Activated gamma-delta T cell treated with anti-CD3 and anti-CD28 coated beads, Interleukin-2, amount 50 U/mL, for 16 hours (primary cell): ENCODE measurements at places on chromosomes 7 and 10.

GRCh38 chr7:14457568-14458453, 444.7 kb downstream of the DGKB start:
- DNase-seq = peak; percentile 12

DNA sequence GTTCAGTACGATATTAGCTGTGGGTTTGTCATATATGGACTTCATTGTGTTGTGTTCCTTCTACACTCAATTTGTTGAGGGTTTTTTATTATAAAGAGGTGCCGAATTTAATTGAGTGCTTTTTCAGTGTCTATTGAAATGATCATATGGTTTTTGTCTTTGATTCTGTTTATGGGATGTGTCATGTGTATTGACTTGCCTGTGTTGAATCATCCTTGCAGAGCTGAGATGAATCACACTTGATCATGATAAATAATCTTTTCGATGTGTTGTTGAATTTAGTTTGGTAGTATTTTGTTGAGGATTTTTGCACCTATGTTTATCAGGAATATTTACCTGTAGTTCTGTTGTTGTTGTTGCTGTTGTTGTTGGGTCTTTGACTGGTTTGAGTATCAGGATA, 39.8 kb downstream of the ATOH7 start:
- DNase-seq = no peak

DNA sequence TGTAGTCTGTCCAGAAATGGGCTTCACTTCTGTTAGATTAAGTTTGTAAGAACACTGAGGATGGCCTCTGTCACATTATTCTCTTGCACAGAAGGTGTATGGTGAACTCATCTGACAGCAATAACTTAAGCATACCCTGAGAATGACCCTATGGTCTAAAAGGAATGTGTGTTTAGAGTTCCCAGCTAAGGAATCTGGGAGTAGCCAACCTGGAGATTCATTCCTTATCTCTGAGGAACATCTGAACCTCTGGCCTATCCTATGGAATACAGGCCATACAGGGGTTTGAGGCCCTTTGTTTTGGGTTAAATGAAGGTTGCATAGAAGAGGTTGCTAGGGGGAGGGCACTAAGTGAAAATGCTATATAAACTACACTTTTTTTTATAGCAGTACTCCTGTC, 41.4 kb downstream of the LAMB4 start:
- DNase-seq = no peak

GRCh38 chr10:128071417-128071782, 54.8 kb downstream of the MKI67 start:
- DNase-seq = no peak

GRCh38 chr10:102614888-102615287, 29.4 kb upstream of the TRIM8 start:
- DNase-seq = no peak

- DNase-seq = no peak
These were observed 101.5 kb upstream of the ANKRD1 start for GRCh38 chr10:91022390-91022789.

DNA sequence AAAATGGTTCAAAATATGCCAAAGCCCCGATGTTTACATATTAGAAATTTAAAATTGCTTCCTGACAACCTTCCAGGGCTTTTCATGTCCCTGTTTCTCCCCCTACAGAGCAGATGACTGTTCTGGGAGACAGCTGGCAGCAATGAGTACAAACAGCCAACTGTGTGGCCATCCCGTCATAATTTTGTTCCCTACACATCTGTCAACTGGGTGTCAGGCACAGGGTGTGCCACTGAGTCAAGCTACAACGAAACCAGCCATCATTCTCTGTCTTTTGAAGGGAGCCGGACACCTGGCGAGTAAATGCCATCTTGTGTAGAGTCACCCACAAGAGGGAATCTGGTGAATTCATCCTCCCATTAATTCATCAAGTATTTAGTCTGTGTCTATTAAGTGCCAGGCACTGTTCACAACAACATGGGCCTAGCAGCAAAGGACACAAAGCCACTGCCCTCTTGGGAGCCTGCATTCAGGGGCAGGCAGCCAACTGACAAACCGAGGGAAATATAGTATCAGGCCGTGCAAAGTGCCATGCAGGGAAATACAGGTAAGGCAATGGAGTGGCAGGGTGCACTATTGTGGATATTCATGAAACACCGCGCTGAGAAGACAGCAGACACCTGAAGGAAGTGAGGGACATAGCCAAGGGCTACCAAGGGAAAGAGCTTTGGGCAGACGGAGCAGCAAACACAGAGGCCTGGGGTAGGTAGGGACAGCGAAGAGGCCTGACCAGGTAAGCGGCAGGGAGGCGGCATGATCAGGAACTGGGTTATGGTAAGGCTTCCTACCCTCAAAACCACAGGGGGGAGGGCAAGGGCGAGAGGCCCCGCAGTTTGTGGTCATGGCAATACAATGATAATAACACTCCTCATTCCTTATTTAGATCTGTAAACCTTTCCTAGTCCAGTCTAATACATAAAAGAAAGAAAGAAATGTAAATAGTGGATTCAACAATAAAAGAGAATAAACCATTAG, 213.6 kb downstream of the FAM107B start:
- DNase-seq = no peak

DNA sequence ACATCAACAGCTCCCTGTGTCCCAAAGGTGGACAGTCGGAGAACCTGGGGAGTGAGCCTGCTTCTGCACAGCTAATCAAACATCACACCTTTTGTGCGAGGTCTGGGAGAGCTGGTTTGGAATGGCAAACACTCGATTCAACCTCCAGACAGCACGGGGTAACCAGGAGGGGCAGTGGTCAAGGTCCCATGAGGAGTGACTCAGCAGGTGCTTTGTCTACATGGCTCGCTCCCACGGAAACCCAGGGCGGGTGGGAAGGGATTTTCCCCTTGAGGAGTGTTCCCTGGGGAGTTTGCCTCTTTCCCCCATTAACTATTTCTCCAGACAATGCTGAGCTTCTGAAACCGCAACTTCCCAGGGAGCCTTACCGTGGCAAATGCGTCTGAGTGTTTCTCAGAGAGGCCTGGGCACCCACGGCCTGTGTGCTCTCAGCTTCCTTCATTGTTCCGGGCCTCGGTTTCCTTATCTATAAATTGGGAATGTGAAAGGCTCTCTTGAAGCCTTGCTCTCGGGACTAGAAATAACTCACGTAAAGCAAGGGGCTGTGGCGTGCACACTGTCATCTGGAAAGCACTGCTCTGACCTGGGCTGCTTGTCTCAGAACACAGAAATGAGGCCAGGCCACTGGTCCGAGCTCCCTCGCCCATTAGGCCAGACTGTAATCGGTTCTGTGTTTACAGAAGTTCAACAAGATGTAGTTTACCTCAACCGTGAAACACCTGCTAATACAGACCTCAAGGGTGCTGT, 14.0 kb upstream of the GTPBP4 start:
- no peak for DNase-seq

- no peak for DNase-seq
These were observed 740.6 kb downstream of the LRMDA start for GRCh38 chr10:76172020-76172419.

DNA sequence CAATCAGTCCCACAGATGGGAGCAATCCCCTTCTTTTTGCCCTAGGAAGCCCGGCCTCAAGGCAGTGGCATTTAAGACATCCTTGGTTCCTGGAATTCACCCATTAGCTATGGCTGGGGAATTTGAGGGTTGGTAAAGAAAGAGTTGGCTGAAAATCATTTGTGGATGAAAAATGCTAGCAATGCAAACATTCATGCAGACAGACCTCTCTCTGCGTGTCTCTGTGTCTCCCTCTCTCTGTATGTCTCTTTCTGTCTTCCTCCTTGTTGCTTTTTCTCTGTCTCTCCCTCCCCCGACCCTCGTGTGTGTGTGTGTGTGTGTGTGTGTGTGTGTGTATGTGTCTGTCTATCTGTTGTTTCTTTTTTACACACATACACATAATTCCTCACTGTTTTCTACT, 19.4 kb downstream of the LDB3 start:
- no peak for DNase-seq

- DNase-seq = no peak
These were observed 8.3 kb downstream of the PSTK start for GRCh38 chr10:122988501-122988900.

- DNase-seq = no peak
These were observed 2.4 kb upstream of the COBL start for GRCh38 chr7:51318886-51319579.

GRCh38 chr7:87060288-87060537, 759 bp upstream of the ELAPOR2 start:
- no peak for DNase-seq

GRCh38 chr10:27607591-27607990, 103.5 kb downstream of the RAB18 start:
- DNase-seq = no peak

DNA sequence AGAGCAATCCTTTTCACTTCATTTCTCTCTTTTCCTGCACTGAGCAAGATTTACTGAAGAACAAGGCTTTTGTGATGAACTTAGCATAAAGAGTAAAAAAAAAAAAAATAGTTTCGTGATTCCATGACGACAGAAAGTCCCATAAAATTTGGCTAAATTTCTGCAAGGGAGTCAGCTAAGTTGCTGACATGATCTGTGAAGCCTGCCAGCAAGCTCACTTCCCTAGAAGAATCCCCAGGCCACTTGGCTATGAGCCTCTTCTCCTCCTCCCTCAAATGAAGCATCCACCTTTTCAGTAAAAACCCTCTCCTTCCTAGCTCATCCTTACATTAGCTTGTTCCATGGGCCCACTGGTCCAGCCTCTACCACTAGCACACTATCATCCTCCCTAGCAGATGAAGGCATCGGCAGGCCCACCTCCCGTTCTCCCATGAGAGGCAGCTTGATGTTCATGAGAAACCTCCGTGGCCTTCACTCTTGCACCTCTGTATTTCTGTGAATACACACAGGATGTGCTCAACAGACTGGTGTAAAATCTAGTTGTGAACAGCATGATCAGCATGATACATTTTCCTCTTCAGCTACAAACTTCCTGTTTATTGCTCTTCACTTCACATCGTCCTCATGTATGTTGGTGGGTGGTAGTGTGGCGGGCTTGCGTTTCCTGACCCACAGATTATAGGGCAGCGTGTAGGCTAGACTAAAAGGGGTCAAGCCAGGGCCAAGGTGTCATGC, 30.9 kb downstream of the GIMAP8 start:
- peak; percentile 38 for DNase-seq

GRCh38 chr10:47179291-47179647, 120.7 kb upstream of the GDF10 start:
- DNase-seq = no peak
